ENCODE measurements at places on chromosomes 1 and 21.
A peak's percentile ranks its signal among the peaks of the same experiment; 100 is the strongest.

DNA sequence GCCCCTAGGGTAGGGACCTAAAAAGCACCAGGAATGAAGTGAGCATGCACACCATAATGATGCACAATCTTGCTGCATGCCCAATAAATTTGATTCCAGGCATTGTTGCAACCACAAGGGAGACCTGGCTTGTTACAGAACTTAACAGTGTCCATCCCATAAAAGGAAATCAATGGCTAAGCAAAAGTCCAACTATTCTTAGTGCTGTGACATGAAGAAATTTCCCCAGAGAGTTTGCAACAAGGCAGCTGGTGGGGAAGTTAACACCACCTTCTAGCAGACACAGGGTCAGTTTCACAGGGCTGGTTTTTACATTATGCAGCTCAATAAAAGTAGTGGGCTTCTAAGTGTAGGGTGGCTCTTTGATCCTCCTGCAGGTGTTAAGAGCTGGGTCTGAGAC is 221.1 kb downstream of the KCNJ6 start:
- DNase-seq: no peak

- DNase-seq: no peak
Measured at GRCh38 chr1:19062258-19063029, 106.0 kb upstream of the IFFO2 start.

GRCh38 chr1:197771386-197771785 is 3.9 kb downstream of the DENND1B start:
- no peak for DNase-seq

GRCh38 chr21:45260191-45260825 is 27.4 kb downstream of the POFUT2 start:
- no peak for DNase-seq

DNA sequence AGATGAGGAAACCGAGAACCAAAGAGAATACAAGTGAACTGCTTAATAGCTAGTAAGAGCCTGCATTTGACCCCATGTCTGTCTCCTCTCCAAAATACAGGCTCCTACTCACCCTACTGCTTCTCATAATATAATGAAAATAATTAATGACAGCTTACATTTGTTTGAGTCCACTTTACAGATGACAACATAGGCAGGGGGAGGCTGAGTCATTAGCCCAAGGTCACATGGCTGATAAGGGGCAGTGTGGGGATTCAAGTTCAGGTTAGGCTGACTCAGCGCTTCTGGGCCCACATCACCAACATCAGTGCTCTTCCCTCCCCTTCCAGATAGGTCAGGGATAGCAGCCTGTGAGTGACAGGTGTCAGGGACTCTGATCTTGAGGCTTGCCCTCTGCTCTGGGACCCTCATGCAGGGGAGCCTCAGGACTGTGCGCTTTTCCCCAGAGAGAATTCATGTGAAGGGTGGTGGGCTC is 16.2 kb downstream of the AZIN2 start:
- no peak for DNase-seq

GRCh38 chr1:165917166-165917565 is 89.8 kb downstream of the UCK2 start:
- no peak for DNase-seq

DNA sequence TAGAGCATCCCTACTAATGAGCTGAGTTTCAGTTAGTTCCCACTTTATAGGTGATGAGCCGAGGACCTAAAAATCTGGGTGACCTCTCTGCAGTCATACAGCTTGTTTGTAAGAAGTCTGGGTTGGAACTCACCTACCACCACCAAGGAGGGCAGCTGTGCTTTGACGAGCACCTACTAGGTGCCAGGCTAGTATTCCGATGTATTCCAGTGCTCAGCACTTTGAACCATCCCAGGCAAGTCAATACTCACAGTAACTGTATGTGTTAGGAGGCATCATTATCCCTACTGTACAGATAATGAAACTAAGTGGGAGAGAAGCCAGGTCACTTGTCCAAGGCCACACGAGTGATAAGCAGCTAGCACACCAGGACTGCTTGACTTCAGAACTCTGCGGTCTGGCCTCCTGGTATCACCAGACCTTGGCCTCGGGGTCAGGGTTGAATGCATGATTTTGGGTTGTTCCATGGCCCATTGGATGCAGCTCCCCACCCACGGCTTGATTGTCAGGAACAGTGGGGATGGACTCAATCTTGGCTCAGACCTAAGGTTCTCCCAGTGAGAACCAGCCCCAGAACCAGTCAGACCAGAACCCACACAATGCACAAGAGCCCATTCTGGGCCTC is 20.7 kb downstream of the ECE1 start:
- DNase-seq: no peak

- DNase-seq: peak; percentile 71
Measured at GRCh38 chr1:42186152-42186551, 21.6 kb upstream of the GUCA2A start.

DNA sequence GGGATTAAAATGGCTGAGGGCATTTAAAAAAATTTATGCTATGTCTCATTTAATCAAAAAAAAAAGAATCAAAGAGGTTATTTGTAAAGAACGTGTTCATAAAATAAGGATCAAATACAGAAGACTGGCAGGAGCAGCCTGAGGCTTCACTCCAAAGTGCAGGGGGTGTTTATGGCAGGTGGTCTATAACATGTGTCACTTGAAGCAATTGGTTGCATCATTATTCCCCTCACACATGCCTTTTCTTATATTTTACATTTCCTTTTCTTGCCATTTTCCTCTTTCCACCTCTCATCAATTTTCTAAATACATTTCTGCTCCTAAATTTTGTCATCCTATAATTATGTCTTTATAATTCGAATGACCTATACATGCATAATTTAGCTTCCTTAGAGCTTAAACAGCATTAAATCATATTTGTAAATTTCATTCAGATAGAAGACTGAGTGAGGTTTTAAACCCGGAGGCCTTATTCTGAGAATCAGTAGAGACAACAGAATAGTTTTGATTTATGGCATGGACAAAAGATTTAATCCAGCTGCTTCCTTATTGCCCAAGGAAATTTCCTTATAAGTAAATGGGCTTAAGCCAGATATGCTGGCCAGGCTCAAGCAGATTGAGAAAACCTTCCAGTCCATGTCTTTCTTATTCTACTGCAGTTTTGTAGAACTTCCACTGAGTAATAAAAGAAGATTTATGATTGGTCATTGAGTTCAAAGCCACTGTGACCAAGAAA is 322.8 kb downstream of the TGFB2 start:
- DNase-seq: no peak

DNA sequence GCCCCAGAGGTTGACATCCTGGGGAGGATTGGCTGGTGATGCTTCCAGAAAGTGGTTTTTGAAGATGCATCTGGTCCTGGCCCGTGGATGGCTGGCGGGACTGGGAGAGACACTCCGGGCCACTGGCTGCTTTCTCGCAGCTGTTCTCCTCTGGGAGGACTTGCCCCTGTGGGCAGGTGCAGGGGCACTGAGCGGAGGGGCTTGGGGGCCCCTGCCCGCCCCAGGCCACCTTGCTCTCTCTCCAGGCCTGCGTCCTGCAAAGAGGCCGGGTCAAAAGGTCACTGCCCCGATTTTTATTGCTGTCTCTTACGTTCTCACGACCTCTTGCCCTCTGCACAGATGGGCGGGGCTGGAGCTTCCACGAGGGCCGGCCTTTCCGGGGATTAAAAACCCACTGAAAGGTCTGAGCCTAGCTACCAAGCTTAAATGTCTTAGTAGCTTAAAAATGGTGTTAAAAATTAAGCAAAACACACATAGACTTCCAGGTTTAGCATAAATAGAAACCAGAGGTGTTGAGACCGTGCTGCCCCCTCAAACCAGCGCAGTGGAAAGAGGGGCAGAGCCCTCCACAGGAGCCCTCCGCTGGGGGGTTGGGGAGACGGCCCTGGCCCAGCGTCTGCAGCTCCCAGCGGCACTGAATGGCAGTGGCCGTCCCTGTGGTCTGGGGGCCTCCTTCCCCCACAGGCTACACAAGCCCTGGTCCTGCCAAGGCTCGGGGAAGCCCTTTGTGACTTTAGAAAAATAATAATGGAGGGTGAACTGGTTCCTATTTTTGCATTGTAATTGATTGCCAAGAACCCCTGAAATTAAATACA is 43.9 kb downstream of the SKI start:
- DNase-seq: no peak

DNA sequence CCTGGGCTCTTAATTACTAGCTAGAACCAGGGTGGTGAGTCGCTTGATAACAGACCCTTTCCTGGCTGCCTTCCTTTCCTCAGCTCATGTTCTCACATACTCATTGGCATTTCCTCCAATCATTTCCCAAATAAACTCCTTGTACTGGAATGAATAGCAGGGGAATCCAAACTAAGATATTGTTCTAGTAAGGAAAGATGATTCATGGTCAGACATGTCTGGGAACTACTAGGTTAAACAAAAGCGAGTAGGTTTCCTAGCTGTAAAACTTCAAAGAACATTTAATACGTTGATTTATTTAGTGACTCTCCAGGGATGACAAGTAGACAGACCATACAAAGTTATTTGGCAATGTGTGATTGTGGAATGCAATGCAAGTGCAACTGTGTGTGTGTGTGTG is 121.2 kb upstream of the KCNJ6 start:
- DNase-seq: no peak

- no peak for DNase-seq
Measured at GRCh38 chr1:59242370-59242769, 54.5 kb upstream of the FGGY start.

DNA sequence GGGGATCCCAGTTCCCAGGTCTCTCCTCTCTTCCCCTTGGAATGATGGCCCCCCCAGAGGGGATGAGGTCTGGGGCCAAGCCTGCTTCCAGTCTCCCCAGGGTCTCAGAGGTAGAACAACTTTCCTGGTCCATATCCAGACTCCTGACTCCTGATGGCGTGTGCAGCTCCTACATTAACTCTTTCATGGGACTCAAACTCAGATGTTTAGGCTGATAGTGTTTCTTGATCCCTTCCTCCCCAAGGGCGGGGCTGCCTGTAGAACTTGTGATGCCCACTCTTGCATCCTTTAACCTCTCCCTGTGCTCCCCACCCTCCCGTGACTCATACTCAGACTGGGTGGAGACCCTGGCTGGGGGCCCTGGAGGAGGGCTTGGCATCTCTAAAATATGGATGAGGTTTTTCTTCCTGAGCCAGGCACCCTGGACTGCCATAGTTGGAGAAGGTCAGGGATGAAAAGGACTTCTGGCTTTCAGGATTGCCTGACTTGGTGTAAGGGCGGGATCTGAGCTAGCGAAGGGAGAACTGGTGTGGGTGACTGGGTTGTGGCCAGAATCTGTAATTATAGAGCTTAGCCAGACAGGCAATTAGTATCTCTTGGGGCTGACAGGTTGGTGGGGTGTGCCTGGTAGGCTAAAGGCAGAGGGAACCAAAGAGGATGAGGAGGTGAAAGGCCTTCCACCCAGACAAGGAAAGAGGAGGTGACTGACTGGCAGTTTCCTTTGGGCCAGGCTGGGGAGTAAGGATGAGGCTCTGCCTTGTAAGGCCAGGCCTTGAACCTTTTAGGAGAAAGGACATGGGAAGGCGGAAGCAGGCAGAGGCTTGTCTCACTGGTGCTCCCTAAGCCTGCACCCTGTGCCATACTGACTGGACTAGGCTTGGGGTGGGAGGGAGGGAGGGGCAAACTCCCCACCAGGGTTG is 1.5 kb downstream of the ATP8B2 start:
- peak; percentile 92 for DNase-seq

DNA sequence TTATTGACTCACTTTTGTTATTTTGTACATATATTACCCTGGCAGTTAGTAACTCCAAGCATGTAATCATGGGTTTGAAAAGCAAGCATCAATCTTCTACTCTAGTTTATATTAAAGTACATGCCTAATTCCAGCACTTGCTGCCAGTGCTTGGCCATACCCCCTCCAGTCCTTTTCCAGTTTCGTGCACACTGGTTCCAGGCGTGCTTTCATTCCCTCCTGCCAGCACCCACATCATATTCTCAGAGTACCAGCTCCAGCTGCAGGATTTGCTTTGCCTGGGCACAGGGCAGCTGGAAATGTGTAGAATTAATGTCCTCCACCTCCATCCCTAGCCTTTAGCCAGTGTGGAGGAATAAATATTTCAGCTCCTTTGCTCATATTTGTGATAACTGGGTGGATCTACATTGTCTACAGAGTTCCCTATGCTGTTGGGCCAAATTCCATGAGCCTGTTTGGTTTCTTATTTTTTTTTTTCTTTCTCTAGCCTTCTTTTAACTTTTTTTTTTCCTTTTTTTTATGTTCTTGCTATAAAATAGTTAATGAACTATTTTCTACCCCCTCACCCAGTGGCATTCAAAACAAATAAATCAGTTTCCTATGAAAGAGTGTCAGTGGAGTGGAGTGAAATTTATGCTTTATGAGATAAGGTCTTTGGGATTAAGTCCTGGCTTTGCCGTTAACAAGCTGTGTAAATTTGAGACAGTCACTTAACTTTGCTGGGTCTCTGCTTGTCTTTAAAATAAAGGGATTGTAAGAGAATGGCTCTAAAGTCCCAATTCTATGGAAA is 2.6 kb upstream of the GNG12 start:
- DNase-seq: no peak

GRCh38 chr1:214928574-214928973 is 154.0 kb upstream of the KCNK2 start:
- no peak for DNase-seq

- DNase-seq: no peak
Measured at GRCh38 chr1:119321666-119322419, 46.7 kb upstream of the HAO2 start.

- peak; percentile 62 for DNase-seq
Measured at GRCh38 chr1:58727364-58727763, 27.5 kb upstream of the MYSM1 start.

DNA sequence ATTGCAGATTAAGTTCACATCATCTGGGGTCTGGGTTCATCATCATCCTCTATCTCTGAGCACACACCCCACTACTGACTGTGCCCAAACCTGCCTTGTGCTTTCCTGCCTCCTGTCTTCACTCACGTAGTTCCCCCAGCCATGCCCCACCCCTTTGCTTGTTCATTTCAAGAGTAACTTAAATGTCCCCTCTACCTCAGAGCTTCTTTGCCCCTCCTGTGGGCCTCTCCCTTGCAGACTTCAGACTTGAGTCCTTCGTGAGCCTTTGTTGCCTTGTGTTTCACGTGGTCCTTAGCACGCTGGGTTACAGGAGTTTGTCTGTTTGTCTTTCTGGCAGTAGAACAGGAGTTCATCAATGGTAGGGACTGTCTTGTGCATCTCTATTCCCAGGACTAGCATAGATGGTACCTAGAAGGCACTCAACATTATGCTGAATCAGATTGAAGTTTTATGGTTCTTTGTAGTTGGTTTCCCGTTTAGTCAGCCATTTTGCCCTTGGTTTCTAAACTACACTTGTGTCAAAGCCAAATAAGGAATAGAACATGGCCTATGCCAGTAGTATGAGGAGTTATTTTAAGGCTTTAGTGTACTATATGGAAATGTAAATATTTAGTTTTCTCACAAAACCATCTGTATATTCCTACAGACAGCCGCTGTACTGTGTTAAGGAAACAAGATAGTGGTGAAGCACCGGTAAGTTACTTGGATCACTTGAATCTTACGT is 86.2 kb downstream of the TTC3 start:
- DNase-seq: no peak

- DNase-seq: no peak
Measured at GRCh38 chr1:13799502-13800283, 99.7 kb downstream of the PRDM2 start.

- peak; percentile 59 for DNase-seq
Measured at GRCh38 chr1:169928438-169929209, 34.9 kb upstream of the SCYL3 start.

- DNase-seq: peak; percentile 71
Measured at GRCh38 chr1:93437976-93438605, 9.8 kb upstream of the FNBP1L start.
